ENCODE measurements at places on chromosomes 12 and 14.
A peak's percentile ranks its signal among the peaks of the same experiment; 100 is the strongest.

- no peak for DNase-seq
Observed at GRCh38 chr14:38127356-38127755, 80.3 kb upstream of the SSTR1 start.

GRCh38 chr12:94575645-94576403, 74.5 kb downstream of the TMCC3 start:
- DNase-seq, result no peak

DNA sequence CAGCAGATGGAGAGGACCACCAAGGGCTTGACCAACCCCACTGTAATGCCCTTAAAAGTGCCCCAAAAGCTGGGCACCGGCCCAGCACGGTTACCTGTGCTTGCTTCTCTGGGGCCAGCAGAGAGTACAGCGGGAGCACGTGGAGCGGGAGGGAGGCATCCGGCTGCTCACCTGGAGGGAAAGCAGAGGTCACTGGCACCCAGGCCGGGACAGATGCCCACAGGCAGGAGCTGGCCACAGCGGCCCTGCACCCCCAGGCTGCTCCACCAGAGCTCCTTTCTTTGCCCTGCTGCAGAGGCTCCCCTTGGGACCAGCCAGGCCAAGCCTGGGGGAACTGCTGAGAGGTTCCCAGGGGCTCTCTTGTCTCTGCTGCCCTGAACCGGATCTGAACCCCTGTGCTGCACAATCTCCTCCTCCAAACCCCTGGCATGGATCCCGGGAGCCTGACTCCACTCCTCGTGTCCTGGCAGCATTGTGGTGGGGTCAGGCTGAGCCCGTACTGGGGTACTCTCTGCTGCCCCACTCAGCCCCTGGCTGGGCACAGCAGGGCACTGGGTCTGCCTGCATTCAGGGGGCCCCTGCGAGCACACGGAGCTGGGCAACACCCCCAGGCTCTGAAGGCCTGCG, 24.0 kb downstream of the DHX37 start:
- DNase-seq, result no peak

- no peak for DNase-seq
Observed at GRCh38 chr12:76246611-76247010, 101.6 kb downstream of the BBS10 start.

DNA sequence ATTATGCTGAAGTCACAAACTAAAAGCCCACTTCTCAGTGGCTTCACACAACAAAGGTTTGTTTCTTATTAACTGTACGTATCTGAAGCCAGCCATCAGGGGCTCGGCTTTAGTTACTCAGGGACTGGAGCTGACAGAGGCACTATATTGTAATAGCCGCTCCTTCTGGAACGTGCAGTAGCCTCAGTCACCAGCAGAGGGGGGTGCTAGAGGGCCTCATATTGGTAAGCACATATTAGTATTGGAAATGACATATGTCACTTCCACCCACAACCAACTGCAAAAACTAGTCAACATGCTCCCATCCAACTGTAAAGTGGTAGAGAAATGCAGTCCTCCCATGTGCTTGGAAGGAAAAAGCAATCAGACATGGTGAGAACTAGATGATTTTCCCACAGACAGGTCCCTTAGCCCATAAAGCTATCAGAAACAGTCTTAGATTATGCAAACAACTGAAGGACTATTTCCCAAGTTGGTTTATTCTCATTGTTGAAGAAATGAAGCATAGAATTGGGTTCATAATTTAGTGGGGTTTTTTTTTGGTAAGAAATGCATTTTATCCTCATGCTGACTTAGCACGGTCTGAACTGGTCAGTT, 183.6 kb upstream of the G2E3 start:
- DNase-seq, result peak; percentile 42

DNA sequence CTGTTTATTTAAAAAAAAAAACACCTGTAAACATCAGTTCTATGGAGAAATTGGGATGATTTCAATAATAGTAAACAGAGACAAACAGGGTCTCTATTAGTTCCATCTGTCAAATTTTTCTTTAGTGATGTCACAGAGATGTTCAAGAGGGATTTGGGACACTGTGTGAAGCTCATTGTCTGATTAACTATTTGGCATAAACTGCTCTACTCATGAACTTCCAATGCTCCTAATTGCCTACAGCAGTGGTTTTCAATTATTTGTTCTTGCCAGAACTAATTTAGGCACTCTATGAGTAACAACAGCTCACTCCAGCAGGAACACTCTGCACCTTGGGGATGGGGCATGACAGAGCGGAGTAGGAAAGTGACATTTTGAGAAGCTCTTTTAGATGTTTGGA, 250.1 kb upstream of the PRKD1 start:
- peak; percentile 60 for DNase-seq

GRCh38 chr12:93886533-93887511, 209.6 kb downstream of the CRADD start:
- no peak for DNase-seq

GRCh38 chr12:94621662-94622359, 28.5 kb downstream of the TMCC3 start:
- DNase-seq, result no peak

- DNase-seq, result no peak
Observed at GRCh38 chr12:29545102-29545467, 47.6 kb upstream of the OVCH1 start.

DNA sequence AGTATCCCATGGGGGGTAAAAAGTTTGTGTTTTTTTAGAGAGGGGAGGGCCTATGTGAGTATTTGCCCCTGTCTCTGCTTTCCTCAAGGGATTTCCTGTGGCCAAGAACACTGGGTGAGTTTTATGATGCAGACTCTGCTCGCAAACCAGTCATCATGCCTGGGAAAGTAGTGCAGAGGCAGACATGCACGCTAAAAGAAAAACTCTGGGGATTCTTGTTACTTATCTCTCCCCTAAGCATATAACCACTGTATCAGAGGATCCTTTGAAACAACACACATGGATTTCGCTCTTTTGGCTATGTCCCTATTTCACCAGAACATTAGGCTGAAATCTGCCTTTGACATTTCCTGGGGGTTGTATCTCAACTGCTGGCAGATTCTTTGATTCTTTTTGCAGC, 1845.8 kb upstream of the SEL1L start:
- DNase-seq, result peak; percentile 7

DNA sequence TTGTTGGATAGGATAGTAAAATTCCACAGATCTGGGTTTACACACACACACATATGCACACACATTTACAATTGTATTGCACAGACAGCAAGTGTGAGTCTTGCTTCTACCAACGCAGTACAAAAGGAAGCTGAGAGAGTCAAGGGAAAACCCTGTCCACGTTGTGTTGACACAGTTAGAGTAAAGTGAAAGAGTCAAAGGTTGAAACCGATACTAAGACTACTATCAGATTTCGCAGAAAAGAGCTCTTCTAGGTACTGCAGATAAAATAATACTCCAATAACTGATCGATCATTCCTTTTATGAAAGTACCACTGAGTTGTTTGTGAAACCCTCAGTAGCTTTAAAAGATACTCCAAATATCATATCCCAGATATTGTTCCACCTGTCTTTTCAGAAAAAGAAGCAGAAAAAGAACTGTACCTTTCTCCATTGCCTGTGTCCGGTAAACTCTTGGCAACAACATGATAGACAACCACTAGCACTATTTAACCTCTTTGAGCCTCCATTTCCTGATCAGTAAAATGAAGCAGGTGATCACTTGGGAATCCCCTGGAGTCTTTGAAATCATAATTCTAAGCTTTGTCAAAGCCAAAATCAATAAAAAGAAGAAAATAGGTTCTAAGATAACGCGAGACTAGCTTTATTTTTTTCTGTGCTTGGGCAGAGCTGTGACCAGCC, 224.6 kb upstream of the FOXN3 start:
- no peak for DNase-seq

GRCh38 chr14:76761960-76762410, 717 bp downstream of the VASH1 start:
- peak; percentile 55 for DNase-seq

GRCh38 chr14:105865266-105865903, 339.0 kb downstream of the TMEM121 start:
- no peak for DNase-seq

GRCh38 chr14:22613106-22613695, 15.1 kb downstream of the ABHD4 start:
- no peak for DNase-seq

- DNase-seq, result no peak
Observed at GRCh38 chr12:108616359-108616758, 17.3 kb downstream of the SELPLG start.

GRCh38 chr12:106914796-106915634, 40.7 kb upstream of the TMEM263 start:
- peak; percentile 21 for DNase-seq

DNA sequence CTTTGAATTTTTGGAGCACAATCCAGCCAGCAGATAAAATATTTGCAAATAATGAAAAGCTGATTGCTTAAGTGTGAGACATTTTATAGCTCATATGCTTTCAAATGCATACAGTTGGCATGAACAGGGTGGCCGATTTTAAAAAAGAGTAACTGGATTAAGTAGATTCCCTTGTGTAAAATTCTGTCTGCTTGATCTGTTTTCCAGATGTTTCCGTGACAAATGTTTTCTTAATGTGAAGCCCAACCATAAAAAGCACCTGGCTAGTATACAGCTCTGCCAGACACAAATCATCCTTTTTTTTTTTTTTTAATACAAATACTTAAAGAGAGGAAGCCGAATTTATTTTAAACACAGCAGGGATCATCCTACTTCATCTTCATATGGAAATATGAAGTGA, 440.7 kb downstream of the CCER1 start:
- peak; percentile 83 for DNase-seq

DNA sequence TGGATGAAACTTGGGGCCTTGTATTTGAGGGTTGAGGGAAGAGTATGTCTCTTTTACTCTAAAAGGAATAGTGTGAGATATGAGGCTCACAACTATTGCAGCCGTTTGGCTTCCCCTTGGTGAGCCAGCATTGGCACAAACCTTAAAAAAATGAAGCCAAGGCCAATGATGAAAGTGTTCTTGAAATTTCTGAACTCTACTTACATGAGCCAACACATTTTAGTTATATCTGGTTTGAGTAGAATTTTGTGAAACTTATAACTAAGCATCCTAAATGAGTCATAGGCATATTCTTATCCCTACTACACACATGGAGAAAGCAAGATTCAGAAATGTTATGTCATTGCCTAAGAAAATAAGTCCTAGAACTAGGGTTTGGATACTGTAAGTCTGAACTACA, 55.3 kb upstream of the ACSS3 start:
- no peak for DNase-seq

DNA sequence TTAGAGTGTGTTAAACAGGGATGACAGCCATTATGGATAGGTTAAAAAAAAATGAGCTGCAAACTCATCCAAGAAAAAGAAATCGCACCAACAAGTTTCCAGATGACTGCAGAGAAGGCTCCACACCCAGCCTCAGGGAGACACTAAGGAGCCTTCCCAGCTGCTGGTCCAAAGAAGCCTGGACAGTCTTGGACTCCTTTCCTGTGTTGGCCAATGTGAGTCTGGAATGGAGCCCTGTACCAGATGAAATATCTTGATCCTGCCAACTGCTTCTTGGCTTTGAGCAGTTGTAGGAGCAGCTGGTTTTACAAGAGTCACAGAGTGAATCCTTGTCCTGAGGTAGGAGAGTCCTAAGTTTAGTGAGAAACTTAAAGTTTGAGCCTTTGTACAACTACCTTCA, 44.5 kb downstream of the SLC38A1 start:
- DNase-seq, result peak; percentile 88

GRCh38 chr12:1885599-1886245, 32.7 kb downstream of the CACNA2D4 start:
- no peak for DNase-seq

DNA sequence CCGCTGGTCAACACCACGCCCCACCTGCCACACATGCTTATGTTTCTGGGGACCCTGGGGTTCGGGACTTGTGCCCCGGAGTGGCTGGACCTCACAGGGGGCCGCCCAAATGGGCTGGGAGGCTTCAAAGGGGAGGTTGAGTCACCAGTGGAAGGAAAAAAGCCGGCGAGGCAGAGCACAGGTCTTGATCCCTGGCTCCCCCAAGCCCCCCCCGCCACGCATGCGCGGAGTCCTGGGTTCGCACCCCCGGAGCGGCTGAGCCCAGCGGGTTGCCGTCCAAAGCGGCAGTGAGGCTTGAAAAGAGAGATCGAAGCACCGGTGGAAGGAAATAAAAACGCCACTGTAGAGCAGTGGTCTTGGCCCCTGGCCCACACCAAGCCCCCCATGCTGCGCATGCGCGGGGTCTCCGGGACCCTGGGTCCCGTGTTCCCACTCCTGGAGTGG, 313.5 kb downstream of the ALG10 start:
- DNase-seq, result no peak

- no peak for DNase-seq
Observed at GRCh38 chr12:32051511-32052211, 55.0 kb upstream of the BICD1 start.

DNA sequence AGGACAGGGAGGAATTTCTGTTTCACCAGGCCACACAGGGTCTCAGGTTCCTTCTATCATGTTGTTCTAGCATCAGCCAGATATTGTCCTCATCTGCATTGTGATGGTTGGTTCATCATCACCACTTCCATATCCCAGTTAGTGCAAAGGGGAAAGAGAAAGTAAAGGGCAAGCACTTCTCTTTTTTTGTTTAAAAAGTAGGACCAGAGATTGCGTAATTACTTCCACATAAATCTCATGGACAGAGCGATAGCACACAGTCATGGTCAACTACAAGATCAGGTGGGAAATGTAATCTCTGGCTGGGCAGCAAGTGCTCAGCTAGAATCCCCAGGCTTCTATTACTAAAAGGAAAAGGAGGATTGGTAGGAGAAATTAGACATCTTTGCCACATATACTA, 155.1 kb downstream of the KIF21A start:
- DNase-seq, result no peak

- DNase-seq, result peak; percentile 51
Observed at GRCh38 chr12:52506858-52507715, 13.1 kb downstream of the KRT5 start.

GRCh38 chr12:32353540-32353939, 45.8 kb upstream of the FGD4 start:
- no peak for DNase-seq

DNA sequence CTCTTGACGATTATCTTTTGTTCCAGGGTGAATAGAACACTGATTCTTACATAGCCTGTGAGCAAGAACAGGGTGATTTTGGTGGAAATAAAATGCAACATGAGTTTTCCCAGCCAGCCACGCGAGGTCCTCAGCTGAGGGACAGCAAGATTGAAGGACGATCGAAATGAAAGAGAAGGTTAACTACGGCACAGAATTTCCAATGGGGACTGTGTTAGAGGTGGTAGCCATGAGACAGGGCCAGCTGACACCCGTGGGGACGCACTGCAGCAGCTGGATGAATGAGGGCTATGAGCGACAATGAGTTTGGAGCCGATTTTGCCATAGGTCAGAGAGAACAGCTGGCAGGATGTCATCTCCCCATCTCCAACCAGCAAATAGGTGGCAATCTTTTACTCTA, 243.4 kb upstream of the PELI2 start:
- peak; percentile 40 for DNase-seq

GRCh38 chr12:27627123-27627852, 69.0 kb upstream of the REP15 start:
- DNase-seq, result no peak
